ENCODE measurements at places on chromosomes 11 and 22.
A peak's percentile ranks its signal among the peaks of the same experiment; 100 is the strongest.

DNA sequence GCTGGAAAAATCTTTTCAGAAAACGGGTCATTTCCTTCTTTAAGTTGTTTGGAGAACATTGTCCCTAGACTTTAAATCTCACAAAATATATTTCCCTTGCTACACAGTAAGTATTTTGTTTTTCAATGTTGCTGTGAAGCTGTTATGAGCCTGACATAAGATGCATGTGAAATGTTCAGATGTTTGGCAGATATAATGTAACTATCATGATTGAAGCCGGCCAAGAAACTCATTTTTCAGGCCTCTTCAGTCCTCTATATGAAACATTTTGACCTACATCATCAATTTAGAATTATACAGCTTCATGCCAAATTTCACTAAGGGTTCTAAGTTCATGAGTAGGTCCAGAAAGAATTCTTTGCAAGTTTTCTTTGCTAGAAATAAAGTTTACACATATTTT lies 133.8 kb downstream of the JRKL start:
- DNase-seq: no peak

DNA sequence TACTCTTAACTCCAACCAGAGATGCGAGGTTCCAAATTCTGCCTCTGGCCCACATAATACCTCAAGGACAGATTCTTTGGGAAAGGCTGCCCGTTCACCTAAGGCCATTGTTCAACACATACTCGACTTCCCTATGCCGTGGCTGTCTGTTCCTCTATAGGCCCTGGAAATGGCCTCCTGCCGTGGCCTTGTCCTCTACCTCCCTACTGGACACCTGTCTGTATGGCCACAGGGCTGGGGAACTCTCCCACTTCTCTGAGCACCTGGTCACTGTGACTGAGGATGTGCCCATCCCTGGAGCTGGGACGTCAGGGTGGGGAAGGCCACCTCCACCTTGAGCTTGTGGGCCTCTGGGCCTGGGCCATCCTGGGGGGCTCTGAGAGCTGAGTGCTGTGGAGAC lies 340.5 kb upstream of the B3GAT1 start:
- no peak for DNase-seq

- DNase-seq: peak; percentile 15
These were observed 1.2 kb downstream of the MSANTD2 start for GRCh38 chr11:124798991-124799347.

GRCh38 chr11:130180491-130180890 lies 20.9 kb downstream of the ST14 start:
- no peak for DNase-seq

Data from left renal cortex interstitium (tissue), 4 donors.